ENCODE measurements at places on chromosomes 1 and 21.
A peak's percentile ranks its signal among the peaks of the same experiment; 100 is the strongest.

GRCh38 chr1:54972436-54972835, 8.0 kb upstream of the TMEM61 start:
- no peaks in the 10 kb centered on the region for H3K27me3 ChIP-seq
- no peaks in the 10 kb centered on the region for H3K36me3 ChIP-seq
- no peak overlapping the region for H3K27ac ChIP-seq
- no peak overlapping the region for H3K4me3 ChIP-seq
- peaks cover 10% of the 10 kb centered on the region for H3K4me1 ChIP-seq

DNA sequence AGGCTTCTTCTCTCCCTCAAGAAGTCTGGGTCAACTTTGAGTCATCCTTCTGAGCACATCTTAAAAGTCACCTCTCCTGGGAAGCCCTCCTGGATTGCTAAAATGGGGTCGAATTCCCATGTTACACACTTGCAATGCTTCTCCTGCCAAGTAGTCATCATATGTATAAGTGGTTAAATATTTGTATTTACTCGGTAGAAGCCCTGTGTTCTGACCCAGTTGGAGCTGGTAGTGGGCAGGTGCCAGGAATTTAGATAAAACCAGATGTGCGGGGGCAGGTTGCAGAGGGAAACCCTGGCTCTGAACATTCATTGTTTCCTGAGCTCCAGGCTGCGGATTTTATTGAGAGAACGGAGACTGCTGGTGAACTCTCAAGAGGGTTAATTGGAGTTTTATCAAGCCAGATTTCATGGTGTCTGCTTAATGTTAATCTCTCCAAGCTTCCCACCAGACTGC, 52.8 kb upstream of the RPL11 start:
- H3K36me3 ChIP-seq = no peaks in the 10 kb centered on the region
- H3K4me3 ChIP-seq = no peak overlapping the region
- no peak for DNase-seq
- H3K27ac ChIP-seq = no peak overlapping the region
- peaks cover 21% of the 10 kb centered on the region for H3K4me1 ChIP-seq

DNA sequence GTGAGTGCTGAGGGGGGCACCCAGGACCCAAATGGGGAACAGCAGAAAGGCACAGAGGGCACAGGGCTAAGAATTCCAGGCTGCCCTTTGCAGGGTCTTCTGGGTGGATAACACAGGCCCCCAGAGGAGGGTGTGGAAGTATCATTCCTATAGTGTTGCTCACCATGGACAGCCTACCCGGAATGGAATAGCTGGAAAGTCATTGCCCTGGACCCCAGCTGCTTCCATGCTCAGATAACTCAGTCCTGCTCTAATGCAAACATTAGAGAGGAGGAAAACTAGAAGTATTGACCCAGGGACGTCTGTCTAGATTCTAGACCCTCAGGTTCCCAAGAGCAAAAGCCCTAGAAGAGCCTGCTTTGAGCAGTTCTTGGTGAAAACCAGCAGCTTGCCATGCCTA, 24.7 kb downstream of the SLC6A17 start:
- peaks cover 26% of the 10 kb centered on the region for H3K4me1 ChIP-seq
- no peaks in the 10 kb centered on the region for H3K27me3 ChIP-seq
- H3K27ac ChIP-seq = no peak overlapping the region
- no peak overlapping the region for H3K4me3 ChIP-seq
- peaks cover 20% of the 10 kb centered on the region for H3K36me3 ChIP-seq

- no peaks in the 10 kb centered on the region for H3K4me1 ChIP-seq
- H3K36me3 ChIP-seq = no peaks in the 10 kb centered on the region
- no peak overlapping the region for H3K27ac ChIP-seq
- no peaks in the 10 kb centered on the region for H3K27me3 ChIP-seq
- DNase-seq = no peak
These were observed 777.5 kb downstream of the ADGRL2 start for GRCh38 chr1:82578086-82578726.

GRCh38 chr21:31732597-31733550, 956 bp upstream of the SCAF4 start:
- peak overlapping the region; percentile 54 for H3K4me3 ChIP-seq
- peaks cover 16% of the 10 kb centered on the region for H3K4me1 ChIP-seq
- no peaks in the 10 kb centered on the region for H3K27me3 ChIP-seq
- no peaks in the 10 kb centered on the region for H3K36me3 ChIP-seq
- H3K27ac ChIP-seq = peak overlapping the region; percentile 90
- DNase-seq = no peak

DNA sequence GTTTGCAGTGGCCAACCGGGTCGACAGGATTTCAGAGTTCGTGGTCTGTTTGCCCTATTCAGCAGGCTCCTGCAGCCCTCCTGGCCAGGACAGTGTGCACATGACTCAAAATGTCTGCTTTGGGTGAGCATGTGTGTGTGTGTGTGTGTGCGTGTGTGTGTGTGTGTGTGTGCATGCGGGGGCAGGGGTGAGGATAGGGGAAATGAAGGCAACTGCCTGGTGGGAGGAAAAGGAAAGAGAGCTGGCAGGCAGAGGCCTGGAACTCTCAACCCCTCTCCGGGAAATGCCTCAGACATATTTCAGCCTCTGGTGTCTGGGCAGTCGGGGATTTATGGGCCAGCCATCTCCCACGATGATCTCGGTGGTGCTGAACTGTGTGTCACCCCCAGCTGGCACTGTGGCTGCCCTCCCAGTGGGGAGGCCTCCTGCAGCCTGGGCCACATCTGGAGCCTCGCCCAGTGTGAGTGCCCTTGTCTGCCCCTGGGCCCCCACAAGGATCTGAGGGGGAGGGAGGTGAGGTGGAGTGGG, 15.2 kb downstream of the CDCP2 start:
- H3K27me3 ChIP-seq = no peaks in the 10 kb centered on the region
- peaks cover 19% of the 10 kb centered on the region for H3K4me1 ChIP-seq
- no peaks in the 10 kb centered on the region for H3K36me3 ChIP-seq

DNA sequence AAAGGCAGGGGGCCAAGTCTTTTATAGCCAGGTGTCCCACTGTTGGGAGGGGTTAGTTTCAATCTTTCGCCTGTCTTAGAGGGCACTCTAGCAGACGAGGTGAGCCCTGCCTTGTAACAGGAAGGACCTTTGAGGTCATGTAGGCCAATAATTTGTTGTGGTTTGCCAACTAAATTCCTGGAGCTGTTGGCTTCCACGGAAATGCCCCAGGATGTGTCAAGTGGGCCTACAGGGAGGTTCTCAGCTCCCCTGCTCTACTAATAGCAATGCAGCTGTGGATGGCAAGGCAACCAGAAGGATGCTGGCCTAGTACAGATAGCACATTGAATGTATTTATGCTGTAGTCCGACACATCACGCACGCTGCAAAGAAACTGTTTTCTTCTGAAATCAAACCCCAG, 22.3 kb upstream of the CASQ2 start:
- H3K27ac ChIP-seq = no peak overlapping the region
- peaks cover 2% of the 10 kb centered on the region for H3K27me3 ChIP-seq
- H3K4me3 ChIP-seq = no peak overlapping the region
- no peaks in the 10 kb centered on the region for H3K4me1 ChIP-seq

GRCh38 chr1:236269439-236269838, 12.3 kb downstream of the ERO1B start:
- H3K4me3 ChIP-seq = no peak overlapping the region
- DNase-seq = no peak
- no peaks in the 10 kb centered on the region for H3K4me1 ChIP-seq

DNA sequence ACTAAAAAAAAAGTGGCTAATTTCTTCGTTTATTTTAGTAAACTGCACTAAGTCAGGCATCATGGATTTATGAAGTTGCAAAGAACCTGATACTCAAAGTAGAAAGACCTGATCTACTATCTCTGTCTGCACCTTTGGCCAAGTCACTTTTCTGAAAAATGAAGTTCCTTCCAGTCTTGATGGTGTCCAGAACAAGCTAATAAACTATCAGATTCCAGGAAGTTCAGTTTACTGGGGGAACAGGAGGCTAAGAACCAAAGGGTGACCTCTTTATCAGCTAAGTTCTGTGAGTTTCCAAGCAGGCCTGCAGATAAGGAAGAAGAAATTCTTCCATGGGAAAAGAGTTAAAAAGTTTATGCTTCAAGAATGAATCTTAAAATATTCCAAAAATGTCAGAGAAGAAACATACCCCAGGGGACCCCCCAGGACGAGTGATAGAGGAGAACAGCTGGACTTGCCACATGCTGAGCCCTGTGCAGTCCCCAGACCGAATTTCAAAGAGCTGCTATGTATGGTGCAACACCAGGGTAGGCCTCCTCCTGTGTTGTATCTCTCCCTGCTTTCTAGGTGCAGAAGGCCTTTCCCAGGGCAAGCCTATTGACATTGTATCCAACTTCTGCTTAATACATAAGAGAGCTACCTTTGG, 72.8 kb upstream of the FGGY start:
- no peak overlapping the region for H3K4me3 ChIP-seq
- H3K27ac ChIP-seq = no peak overlapping the region
- no peak for DNase-seq
- no peaks in the 10 kb centered on the region for H3K36me3 ChIP-seq
- H3K27me3 ChIP-seq = no peaks in the 10 kb centered on the region

GRCh38 chr1:11761988-11762406, at the start of gene C1orf167:
TSS of gene C1orf167 (plus strand) at chr1:11762193. CDS start at chr1:11764401, 2,208 bp downstream.
- H3K27ac ChIP-seq = no peak within 1 kb of the TSS
- no peaks in the 10 kb centered on the region for H3K36me3 ChIP-seq
- H3K27me3 ChIP-seq = peaks cover 12% of the 10 kb centered on the region

GRCh38 chr1:12583484-12583883, 34.5 kb downstream of the DHRS3 start:
- H3K36me3 ChIP-seq = peaks cover 24% of the 10 kb centered on the region
- H3K27ac ChIP-seq = no peak overlapping the region
- no peak overlapping the region for H3K4me3 ChIP-seq
- DNase-seq = no peak

DNA sequence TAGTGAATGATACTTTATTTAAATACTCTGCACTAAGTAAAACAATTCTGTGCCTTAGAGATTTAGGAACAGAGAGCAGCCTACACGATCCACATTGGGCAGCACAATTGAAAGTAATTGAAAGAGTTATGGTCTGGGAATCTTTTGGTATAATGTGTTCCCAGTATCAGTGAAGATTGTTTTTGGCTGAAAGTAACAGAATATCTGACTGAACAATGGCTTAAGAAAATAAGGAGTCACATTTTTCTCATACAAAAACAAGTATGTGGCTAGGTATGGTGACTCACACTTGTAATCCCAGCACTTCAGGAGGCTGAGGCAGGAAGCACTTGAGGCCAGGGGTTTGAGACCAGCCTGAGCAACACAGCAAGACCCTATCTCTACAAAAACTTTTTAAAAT, 306.2 kb downstream of the NFIA start:
- H3K4me1 ChIP-seq = peaks cover 5% of the 10 kb centered on the region
- no peak for DNase-seq
- peaks cover 3% of the 10 kb centered on the region for H3K36me3 ChIP-seq
- H3K27me3 ChIP-seq = no peaks in the 10 kb centered on the region
- no peak overlapping the region for H3K4me3 ChIP-seq

- H3K36me3 ChIP-seq = peaks cover 91% of the 10 kb centered on the region
- H3K4me3 ChIP-seq = no peak overlapping the region
- no peak overlapping the region for H3K27ac ChIP-seq
- H3K4me1 ChIP-seq = peaks cover 15% of the 10 kb centered on the region
These were observed 94.2 kb downstream of the ARHGEF10L start for GRCh38 chr1:17633654-17634053.

DNA sequence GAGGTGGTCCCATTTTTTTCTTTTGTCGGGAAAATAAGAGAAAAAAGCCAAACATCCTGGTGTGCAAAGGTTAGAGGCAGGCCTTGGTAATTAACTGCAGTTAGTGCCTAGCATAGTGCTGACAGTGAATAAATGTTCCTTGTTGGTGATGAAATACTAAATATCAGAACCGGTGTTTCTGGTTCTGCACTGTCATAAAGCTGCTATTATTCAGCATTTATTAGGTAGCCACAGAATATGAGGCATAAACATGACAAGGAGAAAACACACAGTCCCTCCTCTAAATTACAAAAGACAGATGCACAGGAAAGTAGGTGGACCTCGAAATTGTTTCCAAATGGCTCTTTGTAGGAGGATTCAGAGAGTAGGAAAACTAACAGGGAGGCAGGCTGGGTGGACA, 122.0 kb upstream of the ADGRL2 start:
- H3K4me3 ChIP-seq = no peak overlapping the region
- no peaks in the 10 kb centered on the region for H3K27me3 ChIP-seq
- no peak for DNase-seq
- H3K4me1 ChIP-seq = no peaks in the 10 kb centered on the region

GRCh38 chr1:242128951-242129502, 130.1 kb upstream of the MAP1LC3C start:
- peaks cover 3% of the 10 kb centered on the region for H3K4me1 ChIP-seq
- peak; percentile 42 for DNase-seq
- H3K4me3 ChIP-seq = no peak overlapping the region
- H3K27ac ChIP-seq = no peak overlapping the region

- H3K27me3 ChIP-seq = peaks cover 15% of the 10 kb centered on the region
- peak overlapping the region; percentile 53 for H3K4me3 ChIP-seq
- H3K4me1 ChIP-seq = peaks cover 19% of the 10 kb centered on the region
- H3K27ac ChIP-seq = peak overlapping the region; percentile 7
These were observed 759 bp downstream of the GPR157 start for GRCh38 chr1:9128166-9128519.

DNA sequence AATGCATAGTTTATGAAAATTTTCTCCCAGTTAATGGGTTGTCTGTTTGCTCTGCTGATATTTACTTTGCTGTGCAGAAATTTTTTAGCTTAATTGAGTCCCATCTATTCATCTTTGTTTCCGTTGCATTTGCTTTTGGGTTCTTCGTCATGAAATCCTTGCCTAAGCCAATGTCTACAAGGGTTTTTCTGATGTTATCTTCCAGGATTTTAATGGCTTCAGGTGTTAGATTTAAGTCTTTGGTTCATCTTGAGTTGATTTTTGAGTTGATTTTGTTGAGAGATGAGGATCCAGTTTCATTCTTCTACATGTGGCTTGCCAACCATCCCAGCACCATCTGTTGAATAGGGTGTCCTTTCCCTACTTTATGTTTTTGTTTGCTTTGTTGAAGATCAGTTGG, 85.2 kb downstream of the DRAM2 start:
- H3K27ac ChIP-seq = no peak overlapping the region
- H3K27me3 ChIP-seq = no peaks in the 10 kb centered on the region
- H3K4me1 ChIP-seq = no peaks in the 10 kb centered on the region

DNA sequence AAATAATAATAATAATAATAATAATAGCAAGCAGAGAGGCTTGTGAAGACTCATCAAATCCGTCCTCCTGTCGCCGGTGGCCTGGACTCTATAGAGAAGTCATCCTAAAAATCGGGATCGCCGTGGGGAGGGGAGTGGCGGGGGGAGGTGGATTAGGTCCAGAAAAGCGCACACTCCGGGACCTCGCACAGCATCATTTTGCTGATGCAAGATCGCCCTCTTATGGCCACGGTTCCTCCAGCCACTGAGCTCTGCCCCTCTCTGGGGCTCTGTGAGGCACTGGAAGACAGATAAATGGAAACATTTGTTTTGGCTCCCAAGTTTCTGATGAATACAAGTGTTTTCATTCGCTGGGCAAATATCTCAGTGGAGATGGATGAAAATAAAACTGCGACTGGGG, 612.0 kb downstream of the MATN1 start:
- peak; percentile 50 for DNase-seq
- no peak overlapping the region for H3K4me3 ChIP-seq
- peaks cover 4% of the 10 kb centered on the region for H3K4me1 ChIP-seq
- H3K27me3 ChIP-seq = peaks cover 17% of the 10 kb centered on the region
- H3K36me3 ChIP-seq = no peaks in the 10 kb centered on the region

- no peak overlapping the region for H3K4me3 ChIP-seq
- no peaks in the 10 kb centered on the region for H3K4me1 ChIP-seq
- H3K36me3 ChIP-seq = no peaks in the 10 kb centered on the region
- no peak for DNase-seq
These were observed 201.1 kb upstream of the C1orf87 start for GRCh38 chr1:60274422-60275290.

Data from spinal cord (tissue), 10 donors.